ENCODE measurements at places on chromosomes 11 and 22. TPM values are rescaled to one million over a fixed set of nuclear protein-coding genes. Genes with fewer than 3 reads are reported as not detected.

PKDREJ gene
- total RNA-seq, result not detected

PKNOX2 gene
- total RNA-seq, result not detected

JHY gene
- total RNA-seq, result 3.8 TPM

GGT5 gene
- 1.3 TPM for total RNA-seq

ACCS gene
- total RNA-seq, result 17.7 TPM

SCGB1A1 gene
- not detected for total RNA-seq

JAML gene
- not detected for total RNA-seq

CCDC188 gene
- not detected for total RNA-seq

KRTAP5-8 gene
- not detected for total RNA-seq

C1QTNF5 gene
- total RNA-seq, result not detected

RHOD gene
- total RNA-seq, result 42.8 TPM

TRIM6 gene
- total RNA-seq, result 13.3 TPM

PLEKHB1 gene
- 0.54 TPM for total RNA-seq

CALCA gene
- not detected for total RNA-seq

ASCL2 gene
- not detected for total RNA-seq

TPCN2 gene
- total RNA-seq, result 12.7 TPM

TREH gene
- not detected for total RNA-seq

TMEM9B gene
- total RNA-seq, result 40.8 TPM

OR8G5 gene
- not detected for total RNA-seq

SHISA8 gene
- total RNA-seq, result 0.18 TPM

SUSD2 gene
- total RNA-seq, result 59.0 TPM

DDX6 gene
- 32.4 TPM for total RNA-seq

HTR3B gene
- not detected for total RNA-seq

FAM227A gene
- 1.1 TPM for total RNA-seq

OR5D13 gene
- total RNA-seq, result not detected

SCGB1D2 gene
- not detected for total RNA-seq

USP35 gene
- total RNA-seq, result 6.7 TPM

FAR1 gene
- total RNA-seq, result 69.8 TPM

THY1 gene
- 20.1 TPM for total RNA-seq

SMTNL1 gene
- total RNA-seq, result not detected

KLHDC7B gene
- 0.05 TPM for total RNA-seq

TIMM10B gene
- total RNA-seq, result 35.3 TPM

CD59 gene
- 764 TPM for total RNA-seq

MFRP gene
- total RNA-seq, result not detected

KMT5B gene
- total RNA-seq, result 19.7 TPM

GAB4 gene
- total RNA-seq, result not detected

APOA1 gene
- not detected for total RNA-seq

FREY1 gene
- 0.66 TPM for total RNA-seq

OOSP1 gene
- not detected for total RNA-seq

Data from A549 treated with DMSO at 1 μM for 4 hours (cell line).